Lower lobe of right lung (tissue), 2 donors: ENCODE measurements at places on chromosomes 1 and 21.

GRCh38 chr1:41939194-41939593 is 20.5 kb upstream of the HIVEP3 start:
- H3K4me3 ChIP-seq: no peak overlapping the region
- H3K27me3 ChIP-seq: no peaks in the 10 kb centered on the region
- H3K36me3 ChIP-seq: no peaks in the 10 kb centered on the region
- no peaks in the 10 kb centered on the region for H3K4me1 ChIP-seq
- DNase-seq: no peak

DNA sequence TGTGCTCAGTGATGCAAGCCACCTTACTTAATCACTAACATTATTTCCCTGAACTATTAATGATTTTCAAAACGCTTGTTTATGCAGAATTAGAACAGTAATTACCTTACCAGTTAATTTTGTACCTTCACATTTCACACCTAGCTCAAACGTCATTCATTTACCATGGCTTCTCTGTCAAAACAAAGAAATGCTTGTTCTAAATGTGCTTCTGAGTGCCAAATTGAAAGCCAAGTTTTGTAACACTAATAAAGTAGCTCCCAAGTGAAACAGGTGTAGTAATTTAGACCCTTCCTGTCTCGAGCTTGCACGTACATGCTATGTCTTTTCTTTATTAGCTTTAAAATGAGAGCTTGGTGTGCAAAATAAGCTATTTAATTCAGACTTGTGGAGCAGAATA is 533.7 kb upstream of the PKN2 start:
- H3K4me3 ChIP-seq: no peak overlapping the region
- no peaks in the 10 kb centered on the region for H3K27me3 ChIP-seq
- no peak overlapping the region for H3K27ac ChIP-seq
- DNase-seq: no peak
- H3K4me1 ChIP-seq: no peaks in the 10 kb centered on the region

DNA sequence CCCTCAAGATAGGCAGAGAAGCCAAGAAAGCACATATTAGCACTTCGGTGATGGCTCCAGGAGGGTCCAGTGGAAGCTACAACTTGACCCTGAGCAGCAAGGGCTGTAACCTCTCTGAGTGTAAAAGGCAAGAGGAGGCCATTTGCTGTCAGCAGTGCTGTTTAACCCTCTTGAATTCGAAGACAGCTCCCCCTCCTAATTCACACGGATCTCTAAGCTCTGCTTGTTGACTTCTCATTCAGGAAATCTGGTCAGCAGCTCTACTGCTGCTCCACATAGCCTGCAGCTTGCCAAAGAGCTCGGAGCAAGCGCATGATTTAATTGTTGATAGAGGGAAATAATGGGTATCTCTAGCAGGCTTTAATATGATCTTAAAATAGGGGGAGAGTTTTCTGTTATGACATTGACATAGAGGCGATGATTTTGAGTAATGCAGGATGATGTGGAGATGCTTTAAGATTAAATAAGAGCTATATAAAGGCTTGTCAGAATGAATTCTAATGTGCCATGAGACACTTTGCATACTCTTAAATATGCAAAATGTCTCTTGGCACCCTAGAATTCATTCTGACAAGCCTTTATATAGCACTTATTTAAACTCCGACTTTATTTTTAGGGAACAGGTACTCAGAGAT is 79.4 kb upstream of the USH2A start:
- no peaks in the 10 kb centered on the region for H3K36me3 ChIP-seq
- no peak overlapping the region for H3K27ac ChIP-seq
- H3K4me1 ChIP-seq: no peaks in the 10 kb centered on the region

GRCh38 chr1:151058692-151059091 is 730 bp downstream of the CDC42SE1 start:
- H3K27ac ChIP-seq: peak overlapping the region; percentile 94
- peak overlapping the region; percentile 94 for H3K4me3 ChIP-seq
- no peaks in the 10 kb centered on the region for H3K27me3 ChIP-seq
- peak; percentile 86 for DNase-seq
- peaks cover 52% of the 10 kb centered on the region for H3K4me1 ChIP-seq

DNA sequence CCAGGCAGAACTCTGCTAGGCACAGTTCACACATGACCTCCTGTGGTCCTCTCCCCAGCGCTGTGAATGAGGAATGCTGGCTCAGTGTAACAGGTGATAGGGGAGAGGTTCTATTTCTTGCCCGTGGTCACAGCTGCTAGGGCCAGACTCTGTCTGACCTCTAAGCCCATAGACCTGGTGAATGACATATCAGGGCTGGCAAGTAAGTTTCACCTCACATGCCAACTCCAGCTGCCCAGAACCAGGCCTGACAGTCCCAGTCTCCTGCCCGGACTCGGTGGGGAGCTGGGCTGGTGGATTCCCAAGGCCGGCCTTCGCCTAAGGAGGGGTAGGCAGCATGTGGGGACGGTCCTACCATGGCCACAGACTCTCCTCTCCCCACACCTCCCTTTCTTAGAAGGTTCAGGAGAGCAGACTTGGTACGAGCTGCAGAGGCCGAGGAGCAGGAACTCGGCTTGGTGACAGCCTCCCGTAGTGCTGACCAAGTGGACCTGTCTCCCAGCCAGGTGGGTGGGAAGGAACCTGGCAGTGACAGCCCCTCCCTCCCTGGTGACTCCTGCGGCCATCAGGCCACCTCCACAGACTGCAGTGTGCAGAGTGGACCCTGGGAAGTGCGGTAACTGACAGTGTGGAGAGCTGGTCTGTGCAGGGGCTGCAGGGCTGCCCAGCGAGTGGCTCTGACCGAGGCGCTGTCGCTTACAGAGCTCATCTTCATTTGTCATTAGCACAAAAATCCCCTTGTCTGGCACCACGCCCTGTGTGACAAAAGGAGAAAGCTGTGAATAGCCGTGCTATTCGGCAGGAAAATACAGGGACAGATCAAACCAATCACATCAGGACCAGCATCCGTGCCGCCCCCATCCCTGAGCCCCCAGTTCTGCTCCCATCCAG is 74.6 kb downstream of the SCCPDH start:
- no peak overlapping the region for H3K4me3 ChIP-seq
- no peaks in the 10 kb centered on the region for H3K4me1 ChIP-seq
- H3K27ac ChIP-seq: no peak overlapping the region
- no peaks in the 10 kb centered on the region for H3K36me3 ChIP-seq

- no peak overlapping the region for H3K4me3 ChIP-seq
- H3K27ac ChIP-seq: no peak overlapping the region
- H3K4me1 ChIP-seq: peaks cover 16% of the 10 kb centered on the region
- DNase-seq: no peak
- H3K27me3 ChIP-seq: no peaks in the 10 kb centered on the region
Measured at GRCh38 chr1:31648190-31648589, 3.5 kb upstream of the PEF1 start.

- no peak overlapping the region for H3K4me3 ChIP-seq
- H3K4me1 ChIP-seq: no peaks in the 10 kb centered on the region
- no peaks in the 10 kb centered on the region for H3K27me3 ChIP-seq
- no peaks in the 10 kb centered on the region for H3K36me3 ChIP-seq
Measured at GRCh38 chr21:20260124-20260523, 738.1 kb upstream of the NCAM2 start.

- peaks cover 18% of the 10 kb centered on the region for H3K4me1 ChIP-seq
- peak overlapping the region; percentile 82 for H3K27ac ChIP-seq
- no peaks in the 10 kb centered on the region for H3K36me3 ChIP-seq
- no peaks in the 10 kb centered on the region for H3K27me3 ChIP-seq
- H3K4me3 ChIP-seq: peak overlapping the region; percentile 91
Measured at GRCh38 chr1:44354268-44354839, 703 bp downstream of the ERI3 start.

GRCh38 chr1:203300441-203301330 is 4.6 kb upstream of the BTG2 start:
- no peak overlapping the region for H3K27ac ChIP-seq
- no peak overlapping the region for H3K4me3 ChIP-seq
- DNase-seq: no peak
- no peaks in the 10 kb centered on the region for H3K36me3 ChIP-seq

GRCh38 chr1:15760520-15761211 is 2.1 kb downstream of the FBLIM1 start:
- peaks cover 37% of the 10 kb centered on the region for H3K4me1 ChIP-seq
- H3K4me3 ChIP-seq: peak overlapping the region; percentile 61
- DNase-seq: no peak
- H3K27me3 ChIP-seq: peaks cover 30% of the 10 kb centered on the region
- peak overlapping the region; percentile 76 for H3K27ac ChIP-seq

DNA sequence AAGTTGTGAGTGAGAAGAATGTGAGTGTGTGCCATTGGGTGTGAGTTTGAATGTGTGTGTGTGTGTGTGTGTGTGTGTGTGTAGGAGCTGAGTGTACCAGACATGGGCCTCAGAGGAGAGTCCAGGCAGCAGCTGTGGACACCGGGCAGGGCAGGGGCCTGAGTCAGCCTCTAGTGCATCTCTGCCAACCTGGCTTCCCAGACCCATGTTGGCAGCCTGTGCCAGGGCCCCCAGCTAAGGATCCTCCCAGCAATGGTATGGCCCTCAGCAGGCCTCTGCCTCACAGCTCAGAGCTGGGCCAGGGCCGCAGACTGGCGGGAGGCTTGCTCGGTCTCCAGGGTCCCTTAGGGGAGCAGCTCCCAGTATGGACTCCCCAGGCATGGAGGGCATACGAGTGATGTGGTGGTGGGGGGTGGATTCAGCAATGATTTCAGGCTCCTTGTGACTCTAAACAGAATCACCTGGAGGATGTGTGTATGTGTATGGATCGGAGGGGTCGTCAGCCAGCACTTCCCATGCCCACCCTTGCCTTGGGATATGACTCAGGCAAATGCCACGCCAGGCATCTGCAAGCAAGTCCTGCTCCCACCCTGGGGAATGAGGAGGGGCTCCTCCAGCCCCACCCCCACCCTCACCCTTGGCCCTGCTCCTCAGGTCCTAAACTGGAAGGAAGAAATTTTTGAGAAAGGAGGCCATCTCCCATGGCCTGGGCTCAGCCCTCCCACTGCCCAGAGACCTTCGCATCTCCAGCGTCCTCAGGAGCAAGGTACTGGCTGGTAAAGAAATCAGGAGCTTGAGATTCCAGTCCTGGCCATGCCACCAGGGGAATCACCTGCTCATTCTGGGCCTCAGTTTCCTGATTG is 1.8 kb upstream of the FOXO6 start:
- H3K36me3 ChIP-seq: no peaks in the 10 kb centered on the region
- H3K4me1 ChIP-seq: peaks cover 28% of the 10 kb centered on the region
- no peak for DNase-seq
- no peak overlapping the region for H3K4me3 ChIP-seq

DNA sequence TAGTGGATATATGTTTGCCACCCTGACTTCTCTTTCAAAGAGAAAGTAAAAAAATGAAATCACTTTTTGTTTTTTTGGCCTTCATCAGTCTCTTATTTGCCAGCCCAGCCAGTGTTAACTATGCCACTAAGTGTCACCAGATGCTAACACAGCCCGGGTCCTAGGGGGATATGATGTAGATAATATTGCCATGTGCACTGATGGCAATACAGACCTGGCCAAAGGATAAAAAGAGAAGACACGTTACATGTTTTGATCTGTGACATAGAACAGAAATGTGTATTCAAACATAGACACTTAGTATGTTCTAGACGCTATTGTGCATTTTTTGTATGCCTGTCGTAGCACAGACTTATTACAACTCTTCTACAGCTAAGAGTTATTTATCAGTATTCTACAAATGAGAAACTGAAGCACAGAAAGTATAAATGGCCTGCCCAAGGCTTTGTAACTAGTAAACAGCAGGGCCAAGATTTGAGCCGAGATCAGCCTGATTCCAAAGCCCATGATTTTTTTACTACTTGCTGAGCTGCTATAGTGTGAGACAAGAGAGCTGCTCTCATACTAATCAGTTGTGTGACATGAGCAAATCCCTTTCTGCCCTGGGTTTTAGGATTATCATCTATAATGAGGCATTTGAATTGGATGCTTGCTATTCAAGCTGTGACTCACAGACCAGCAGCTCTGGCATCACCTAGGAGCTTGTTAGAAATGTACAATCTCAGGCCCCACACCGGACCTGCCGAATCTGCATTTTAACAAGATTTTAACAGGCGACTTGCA is 6.3 kb downstream of the LRRC53 start:
- no peak for DNase-seq
- no peaks in the 10 kb centered on the region for H3K4me1 ChIP-seq
- H3K27me3 ChIP-seq: no peaks in the 10 kb centered on the region
- H3K36me3 ChIP-seq: no peaks in the 10 kb centered on the region
- no peak overlapping the region for H3K4me3 ChIP-seq

- H3K27ac ChIP-seq: no peak overlapping the region
- no peak overlapping the region for H3K4me3 ChIP-seq
- no peak for DNase-seq
- peaks cover 33% of the 10 kb centered on the region for H3K4me1 ChIP-seq
- peaks cover 4% of the 10 kb centered on the region for H3K27me3 ChIP-seq
Measured at GRCh38 chr1:20505488-20505887, 2.5 kb downstream of the MUL1 start.

DNA sequence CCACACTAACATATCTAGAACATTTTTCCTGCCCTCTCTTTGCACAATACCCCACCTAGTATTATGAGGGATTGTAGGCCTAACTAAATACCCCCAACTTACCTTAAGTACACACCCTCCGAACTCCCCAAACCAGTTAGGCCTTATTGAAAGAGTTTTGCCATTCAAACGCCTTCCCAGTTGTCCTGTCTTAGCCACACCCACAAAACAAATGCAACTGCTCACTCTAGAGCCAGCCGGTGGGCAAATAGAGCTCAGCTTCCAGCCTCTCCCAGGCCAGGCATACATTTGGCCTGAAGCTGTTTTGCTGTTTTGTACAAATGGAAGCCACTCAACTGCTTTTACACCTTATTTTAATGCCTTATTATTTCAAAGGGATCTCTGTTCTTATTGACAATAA is 224.2 kb upstream of the RUNX1 start:
- H3K36me3 ChIP-seq: no peaks in the 10 kb centered on the region
- no peaks in the 10 kb centered on the region for H3K27me3 ChIP-seq
- H3K4me1 ChIP-seq: no peaks in the 10 kb centered on the region
- no peak overlapping the region for H3K27ac ChIP-seq
- no peak for DNase-seq
- H3K4me3 ChIP-seq: no peak overlapping the region

GRCh38 chr1:225771661-225772322 is 5.8 kb upstream of the SRP9 start:
- DNase-seq: no peak
- peaks cover 42% of the 10 kb centered on the region for H3K4me1 ChIP-seq
- H3K36me3 ChIP-seq: no peaks in the 10 kb centered on the region

- H3K27ac ChIP-seq: no peak overlapping the region
- no peaks in the 10 kb centered on the region for H3K4me1 ChIP-seq
Measured at GRCh38 chr21:31334648-31335121, 9.4 kb downstream of the TIAM1 start.

GRCh38 chr1:44170281-44170823 is 28.9 kb upstream of the KLF18 start:
- H3K4me3 ChIP-seq: no peak overlapping the region
- no peak for DNase-seq
- no peaks in the 10 kb centered on the region for H3K27me3 ChIP-seq
- no peaks in the 10 kb centered on the region for H3K4me1 ChIP-seq

DNA sequence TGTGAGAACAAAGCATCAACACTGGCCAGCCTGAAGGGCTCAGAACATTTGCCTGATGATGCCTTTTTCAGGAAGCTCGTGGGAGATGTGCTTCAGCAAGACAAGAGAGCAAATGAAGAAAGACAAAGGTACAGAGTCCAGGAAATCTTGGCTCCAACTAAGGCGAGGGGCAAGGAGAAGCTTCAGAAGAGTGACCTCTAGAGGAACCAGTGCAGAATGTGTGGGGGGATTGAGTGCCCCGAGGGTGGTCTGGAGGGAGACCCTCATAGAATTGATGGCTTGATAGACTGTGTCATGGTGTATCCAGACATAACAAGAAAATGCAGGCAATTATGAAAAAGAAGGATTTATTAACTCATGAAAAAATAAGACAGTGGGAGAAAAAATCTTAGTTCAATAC is 15.3 kb upstream of the NLRP3 start:
- H3K27ac ChIP-seq: no peak overlapping the region
- H3K36me3 ChIP-seq: no peaks in the 10 kb centered on the region
- no peaks in the 10 kb centered on the region for H3K4me1 ChIP-seq
